T-cell (primary cell): ENCODE measurements at places on chromosomes 5 and 9. TPM values are rescaled to one million over a fixed set of nuclear protein-coding genes. Genes with fewer than 3 reads are reported as not detected.
A peak's percentile ranks its signal among the peaks of the same experiment; 100 is the strongest.

- no peak for DNase-seq
- H3K4me3 ChIP-seq: no peak overlapping the region
- H3K27ac ChIP-seq: no peak overlapping the region
- H3K36me3 ChIP-seq: no peaks in the 10 kb centered on the region
- no peaks in the 10 kb centered on the region for H3K4me1 ChIP-seq
Measured at GRCh38 chr5:93715327-93715726, 26.1 kb downstream of the POU5F2 start.

- H3K4me1 ChIP-seq: no peaks in the 10 kb centered on the region
- no peak for DNase-seq
- no peaks in the 10 kb centered on the region for H3K36me3 ChIP-seq
- H3K27me3 ChIP-seq: no peaks in the 10 kb centered on the region
Measured at GRCh38 chr9:80125731-80126264, 554.0 kb downstream of the TLE4 start.

GRCh38 chr9:76576344-76576743 is 117.4 kb downstream of the GCNT1 start:
- peak; percentile 39 for DNase-seq
- H3K36me3 ChIP-seq: no peaks in the 10 kb centered on the region
- H3K4me1 ChIP-seq: peaks cover 3% of the 10 kb centered on the region
- H3K4me3 ChIP-seq: no peak overlapping the region

DNA sequence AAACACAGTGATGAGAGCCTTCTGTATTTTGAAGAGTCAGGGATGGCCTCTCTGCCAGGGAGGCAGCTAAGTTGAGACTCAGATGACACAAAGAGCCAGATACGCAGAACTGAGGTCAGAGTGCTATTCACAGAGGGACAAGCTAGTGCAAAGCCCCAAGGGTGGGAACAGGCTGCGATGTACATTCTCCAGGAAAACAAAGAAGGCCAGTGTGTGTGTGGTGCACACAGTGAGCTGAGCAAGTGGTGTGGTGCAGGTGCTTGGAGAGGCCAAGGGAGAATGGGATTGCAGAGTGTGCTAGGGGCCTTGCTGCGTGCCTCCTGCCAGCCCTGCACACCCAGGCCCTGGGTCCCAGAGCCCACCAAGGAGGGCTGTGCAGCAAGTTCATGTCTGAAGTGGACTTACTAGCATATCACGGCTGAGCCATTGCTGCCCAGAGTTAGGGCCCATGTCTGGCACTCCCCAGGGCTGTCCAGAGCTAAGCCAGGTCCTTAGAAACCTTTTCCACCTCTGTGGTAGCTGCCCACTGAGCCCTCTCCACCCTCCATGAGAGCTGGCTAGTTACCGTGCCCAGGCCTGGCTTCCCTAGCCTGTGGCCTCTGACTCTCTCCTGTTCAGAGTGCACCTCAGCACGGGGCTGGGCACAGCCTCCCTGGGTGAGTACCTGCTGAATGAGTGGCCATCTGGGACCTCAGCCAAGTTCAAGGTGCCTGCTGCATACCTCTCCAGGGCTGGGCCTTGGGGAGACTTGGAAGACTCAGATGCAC is 9.3 kb downstream of the SLC25A48 start:
- no peak overlapping the region for H3K27ac ChIP-seq
- H3K4me1 ChIP-seq: no peaks in the 10 kb centered on the region

Gene C9orf50
- total RNA-seq: not detected
